RPMI8226 (cell line): ENCODE measurements at places on chromosomes 12 and 14.

- DNase-seq = no peak
These were observed 31.1 kb upstream of the RIC8B start for GRCh38 chr12:106743270-106743988.

GRCh38 chr14:59829469-59830337 is 40.9 kb downstream of the RTN1 start:
- no peak for DNase-seq

DNA sequence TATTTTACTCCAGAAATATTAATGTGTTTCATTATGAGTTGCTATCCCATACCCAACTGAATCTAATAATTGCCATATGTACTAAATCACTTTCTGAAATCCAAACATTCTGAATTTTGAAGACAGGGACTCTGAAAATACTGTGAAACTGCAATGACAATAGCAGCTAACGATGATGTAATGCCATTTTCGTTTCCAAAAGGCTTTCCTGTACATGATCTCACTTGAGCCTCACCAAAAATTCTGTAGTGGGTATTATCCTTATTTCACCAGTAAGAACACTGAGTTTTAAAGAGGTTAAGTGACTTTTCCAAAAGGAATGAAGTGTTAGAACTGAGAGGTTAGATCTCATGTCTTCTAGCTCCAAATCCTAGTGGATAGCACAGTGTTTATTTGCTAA is 133.3 kb downstream of the FLRT2 start:
- no peak for DNase-seq

DNA sequence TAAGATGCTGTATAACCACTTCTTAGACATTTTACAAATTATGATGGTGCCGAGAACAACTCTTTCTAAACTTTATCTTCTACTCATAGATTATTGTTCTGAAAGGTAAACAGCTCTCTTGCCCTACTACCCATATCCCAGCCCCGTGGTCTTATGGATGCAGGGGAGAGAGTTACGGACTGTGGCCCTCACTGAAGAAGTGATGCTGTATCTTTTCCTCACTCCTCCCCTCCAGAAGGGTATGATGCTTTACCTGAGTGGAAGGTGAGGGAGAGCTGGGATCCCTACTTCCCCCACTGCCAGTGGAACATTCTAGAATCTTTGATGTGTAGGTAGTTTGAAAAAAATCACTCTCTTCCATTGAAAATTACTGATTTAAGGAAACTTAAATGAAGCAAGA is 3.5 kb downstream of the TSHR start:
- peak; percentile 18 for DNase-seq

DNA sequence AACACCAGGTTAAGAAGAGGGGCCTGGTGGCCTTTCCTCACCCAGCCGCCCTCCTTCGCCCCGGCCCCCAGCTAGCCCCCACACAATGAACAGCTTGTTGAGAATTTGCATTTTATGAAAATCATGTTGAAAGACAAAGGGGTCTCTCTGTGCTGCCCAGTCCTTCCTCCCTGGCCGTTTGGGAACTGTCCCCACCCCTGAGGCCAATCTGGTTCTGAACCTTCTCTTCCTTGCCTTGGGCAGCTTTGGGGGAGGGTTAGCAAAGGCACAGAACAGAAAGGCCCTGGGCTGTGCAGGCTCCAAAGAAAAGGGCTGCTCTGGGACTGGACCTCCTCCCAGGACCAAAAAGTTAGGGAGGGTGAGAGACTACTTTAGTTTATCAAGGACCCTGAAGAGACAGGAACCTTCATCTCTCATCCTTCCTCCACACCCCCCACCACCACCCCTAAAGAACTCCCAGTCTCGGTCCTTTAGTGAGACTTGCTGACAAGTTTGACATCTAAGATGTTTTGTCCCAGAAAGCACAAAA is 1.3 kb downstream of the TAMALIN start:
- DNase-seq = no peak

GRCh38 chr12:104850781-104851180 is 107.3 kb downstream of the SLC41A2 start:
- DNase-seq = no peak

DNA sequence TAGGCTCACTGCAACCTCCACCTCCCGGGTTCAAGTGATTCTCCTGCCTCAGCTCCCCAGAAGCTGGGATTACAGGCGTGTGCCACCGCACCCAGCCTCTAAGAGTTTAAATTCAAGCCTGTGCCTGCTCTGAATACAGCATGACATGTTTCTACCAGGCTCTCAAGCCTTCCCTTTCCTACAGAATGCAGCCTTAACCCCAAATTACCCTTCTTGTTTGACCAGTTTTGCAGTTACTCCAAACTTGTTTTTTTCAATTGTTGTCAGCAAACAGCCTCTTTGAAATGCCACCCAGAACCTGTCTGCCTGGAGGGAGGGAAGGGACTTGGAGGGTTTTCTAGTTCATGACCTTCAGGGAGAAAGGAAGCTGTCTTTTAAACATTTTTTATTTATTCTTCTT is 15.4 kb downstream of the GLTP start:
- DNase-seq = no peak

DNA sequence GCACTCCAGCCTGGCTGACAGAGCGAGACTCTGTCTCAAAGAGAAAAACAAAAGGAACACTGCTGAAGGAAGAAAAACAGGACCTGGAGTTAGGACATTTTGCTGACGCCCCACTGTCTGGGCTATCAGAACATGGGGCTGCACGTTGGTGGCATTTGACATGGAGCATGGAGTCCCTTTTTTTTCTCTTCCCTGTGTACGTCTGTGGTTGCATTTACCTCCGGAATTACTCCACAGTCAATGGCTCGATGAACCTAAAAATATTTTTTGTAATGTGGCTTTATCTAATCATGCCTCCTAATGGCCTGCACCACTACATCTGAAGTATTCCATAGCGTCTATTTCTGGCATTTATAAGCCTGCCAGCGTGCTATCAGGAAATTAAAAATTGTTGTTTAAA is 30.7 kb downstream of the TESC start:
- DNase-seq = no peak

- no peak for DNase-seq
These were observed 32.5 kb upstream of the SSPN start for GRCh38 chr12:26162905-26163304.

GRCh38 chr12:123233505-123234308 is 471 bp downstream of the MTRFR start:
- no peak for DNase-seq

- no peak for DNase-seq
These were observed 189.1 kb downstream of the PIWIL1 start for GRCh38 chr12:130526813-130527212.

DNA sequence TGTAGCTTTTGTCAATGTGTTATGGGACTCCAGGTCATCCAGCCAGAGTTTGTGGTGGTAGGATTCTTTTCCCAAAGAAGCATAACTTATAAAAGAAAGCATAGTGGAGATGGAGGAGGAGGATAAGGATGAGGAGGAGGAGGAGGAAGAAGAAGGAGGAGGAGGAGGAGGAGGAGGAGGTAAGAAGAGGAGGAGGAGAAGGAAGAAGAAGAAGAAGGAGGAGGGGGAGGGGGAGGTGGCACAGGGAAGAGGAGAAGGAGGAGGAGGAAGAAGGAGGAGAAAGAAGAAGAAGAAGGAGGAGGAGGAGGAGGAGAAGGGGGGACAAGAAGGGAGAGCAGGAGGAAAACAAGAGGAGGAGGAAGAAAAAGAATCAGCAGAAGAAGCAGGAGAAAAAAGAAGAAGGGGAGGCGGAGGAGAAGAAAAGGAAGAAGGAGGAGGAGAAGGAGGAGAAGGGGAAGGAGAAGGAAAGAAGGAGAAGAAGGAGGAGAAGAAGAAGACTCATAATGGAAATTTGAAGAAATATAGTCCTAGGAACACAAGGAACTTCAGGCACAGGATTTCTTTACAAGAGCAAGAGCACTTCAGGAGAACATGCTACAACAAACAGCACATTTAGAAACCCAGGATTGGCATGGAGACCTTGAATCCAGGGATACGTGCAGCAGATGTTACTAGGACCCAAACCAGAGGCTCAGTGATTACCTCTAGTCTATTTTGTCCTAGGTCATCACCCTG is 22.6 kb downstream of the TSPAN8 start:
- DNase-seq = no peak

GRCh38 chr12:124442281-124442680 is 125.1 kb downstream of the NCOR2 start:
- no peak for DNase-seq

GRCh38 chr12:25550186-25550585 is 2.9 kb downstream of the LMNTD1 start:
- no peak for DNase-seq

DNA sequence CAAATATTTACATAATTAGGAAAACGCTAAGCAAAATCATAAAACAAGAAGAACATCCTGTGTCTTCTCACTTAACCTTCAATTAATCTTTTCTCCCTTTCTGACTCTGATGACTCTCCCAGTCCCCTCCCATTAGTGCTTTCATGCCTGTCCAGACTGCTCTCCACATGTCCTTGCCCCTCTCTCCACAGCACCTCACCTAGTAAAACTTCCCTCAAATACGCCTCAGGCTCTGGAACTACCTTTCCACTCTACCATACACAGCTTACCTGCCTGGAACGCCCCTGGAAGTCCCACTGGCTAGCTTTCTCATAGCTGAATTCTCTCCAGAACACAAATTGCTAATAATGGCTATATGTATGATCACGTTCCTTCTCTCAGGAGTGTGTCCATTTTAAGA is 44.7 kb downstream of the SLC5A8 start:
- DNase-seq = no peak

DNA sequence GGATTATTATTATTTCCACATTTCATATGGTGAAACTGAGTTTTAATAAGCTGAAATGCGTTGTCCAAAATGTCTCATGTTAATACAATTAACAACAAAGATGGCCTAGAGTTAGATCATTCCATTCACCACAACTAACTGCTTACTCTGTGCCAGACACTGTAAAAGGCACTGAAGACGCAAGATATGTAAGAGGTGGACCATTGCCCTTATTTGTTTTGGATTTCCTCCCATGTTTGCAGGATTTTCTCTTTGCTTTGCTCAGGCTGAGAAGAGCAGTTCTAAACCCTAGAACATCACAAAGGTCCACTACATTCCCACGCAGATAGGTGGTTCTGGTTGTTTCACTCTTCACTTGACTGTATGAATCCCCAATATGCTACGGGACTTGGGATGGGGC is 324.4 kb upstream of the KITLG start:
- no peak for DNase-seq

DNA sequence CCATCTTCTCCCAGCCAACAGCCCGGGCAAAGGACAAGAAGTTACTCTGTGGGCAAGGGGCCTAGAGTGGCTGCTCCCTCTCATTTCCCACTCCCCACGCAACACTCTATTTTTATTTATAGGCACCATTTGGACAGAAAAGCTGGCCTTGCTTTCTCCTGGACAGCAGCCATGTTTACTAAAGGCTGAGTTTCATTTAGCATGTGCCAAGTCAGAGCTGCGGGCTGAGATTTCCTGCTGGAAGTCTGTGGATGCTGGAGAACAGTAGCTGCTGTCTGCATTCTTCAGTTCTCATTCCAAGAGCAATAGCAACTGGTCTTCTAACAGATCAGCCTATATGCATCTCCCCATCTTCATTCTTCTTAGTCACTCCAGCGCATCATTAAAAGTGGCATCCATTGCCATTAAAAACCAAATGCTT is 8.3 kb downstream of the COL2A1 start:
- DNase-seq = no peak

DNA sequence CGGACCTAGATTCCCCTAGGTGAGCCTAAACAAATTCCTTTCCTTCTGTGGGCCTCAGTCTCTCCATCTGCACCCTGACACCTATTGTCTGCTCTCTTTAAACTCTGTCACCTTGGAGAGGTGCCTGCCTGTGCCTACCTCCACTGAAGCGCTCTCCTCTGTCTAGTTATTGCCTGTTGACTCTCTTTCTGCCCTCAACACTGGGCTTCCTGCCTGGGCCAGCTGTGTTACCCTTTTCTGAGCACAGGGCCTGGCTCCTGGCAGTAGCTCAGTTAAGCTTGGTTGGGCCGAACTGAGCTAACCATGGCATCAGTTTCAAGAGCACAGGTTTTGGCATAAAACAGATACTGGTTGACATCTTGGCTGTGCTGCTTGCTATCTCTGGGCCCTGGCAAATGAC is 43.5 kb downstream of the PRMT8 start:
- no peak for DNase-seq

GRCh38 chr14:91415794-91416743 is 1.6 kb downstream of the CCDC88C start:
- DNase-seq = peak; percentile 75

DNA sequence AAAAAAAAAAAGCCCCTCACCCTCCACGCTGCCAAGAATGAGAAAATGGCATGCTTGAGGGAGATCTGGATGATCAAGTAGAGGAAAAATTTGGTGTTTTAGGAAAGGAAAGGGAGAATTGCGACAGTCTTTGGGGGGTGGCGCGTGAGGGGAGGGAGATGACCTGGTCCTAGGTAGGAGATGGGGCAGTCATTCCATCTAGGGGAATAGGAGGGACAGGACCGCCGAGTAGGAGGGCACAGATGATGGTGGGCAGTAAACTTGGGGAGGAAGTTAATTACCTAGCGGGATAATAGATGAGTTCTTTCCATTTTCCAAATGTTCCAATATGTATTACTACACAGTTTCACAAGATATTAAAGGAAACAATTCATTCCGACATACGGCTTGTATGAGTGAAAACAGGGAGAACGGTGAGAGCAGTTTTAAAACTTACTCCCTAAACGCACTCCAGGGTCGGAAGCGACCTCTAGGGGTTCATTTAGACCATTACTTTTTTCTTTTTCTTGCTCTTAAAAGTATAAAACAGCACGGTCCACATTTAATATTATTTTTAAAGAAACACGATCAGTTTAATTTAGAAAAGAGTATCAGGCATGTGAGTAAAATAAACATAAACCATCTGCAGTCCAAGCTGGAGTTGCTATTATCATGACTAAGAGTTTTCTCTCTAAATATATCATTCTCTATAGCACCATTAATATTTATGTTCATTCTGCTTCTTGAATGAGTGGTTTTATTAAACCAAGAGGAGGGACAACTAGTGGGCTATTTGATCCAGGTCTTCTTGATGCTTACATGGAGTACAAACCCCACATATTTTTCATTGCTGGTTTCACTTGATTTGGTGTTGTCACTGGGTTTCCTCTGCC is 3.0 kb upstream of the FNTB start:
- peak; percentile 42 for DNase-seq

DNA sequence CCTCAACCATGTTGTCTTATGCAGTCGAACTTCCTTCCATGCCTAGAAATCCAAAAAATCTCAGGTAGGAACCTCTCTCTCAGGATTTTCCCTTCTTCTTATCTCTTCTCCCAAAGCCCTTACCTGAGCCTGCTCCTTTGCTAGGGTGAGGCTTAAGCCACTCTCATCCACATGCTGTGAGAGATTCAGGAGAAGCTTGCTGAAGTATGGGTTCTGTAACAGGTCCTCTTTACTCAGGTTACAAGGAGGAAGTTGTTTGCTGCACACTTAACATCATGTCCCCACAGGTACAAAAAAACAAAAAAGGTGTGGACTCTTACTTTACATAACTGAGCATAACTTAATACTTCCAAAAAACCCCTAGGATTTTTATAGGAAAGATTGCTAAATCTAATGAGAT is 4.5 kb downstream of the HAUS4 start:
- DNase-seq = no peak

GRCh38 chr12:54387114-54387467 is 2.6 kb upstream of the ZNF385A start:
- DNase-seq = no peak
